ENCODE measurements at places on chromosomes 7 and 10.

GRCh38 chr10:3362394-3362793 lies 189.8 kb upstream of the PITRM1 start:
- no peak for DNase-seq

- no peak for DNase-seq
These were observed 8.1 kb downstream of the SKIDA1 start for GRCh38 chr10:21517134-21518031.

DNA sequence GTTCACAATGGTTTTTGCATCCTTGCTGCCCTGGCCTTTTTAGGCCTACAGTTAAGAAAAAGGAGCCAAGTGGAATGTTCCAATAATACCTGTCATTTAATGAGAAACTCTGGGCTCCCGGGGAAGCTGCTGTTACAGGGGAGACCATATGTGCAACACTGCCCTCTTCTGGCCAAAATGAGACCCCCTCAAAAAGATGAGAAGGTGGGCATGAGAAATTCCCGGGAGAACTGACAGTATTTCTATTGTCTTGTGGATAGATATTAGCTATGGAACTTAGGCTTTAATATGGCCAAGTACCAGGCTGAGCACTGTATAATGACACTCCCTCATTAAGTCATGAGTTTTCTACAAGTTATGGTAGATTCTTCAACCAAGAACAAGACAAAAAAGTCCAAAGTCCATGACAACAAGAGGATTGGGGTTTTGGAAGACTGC lies 99.4 kb downstream of the CCDC3 start:
- peak; percentile 54 for DNase-seq

GRCh38 chr7:103073989-103074518 lies 542 bp downstream of the FBXL13 start:
- no peak for DNase-seq

DNA sequence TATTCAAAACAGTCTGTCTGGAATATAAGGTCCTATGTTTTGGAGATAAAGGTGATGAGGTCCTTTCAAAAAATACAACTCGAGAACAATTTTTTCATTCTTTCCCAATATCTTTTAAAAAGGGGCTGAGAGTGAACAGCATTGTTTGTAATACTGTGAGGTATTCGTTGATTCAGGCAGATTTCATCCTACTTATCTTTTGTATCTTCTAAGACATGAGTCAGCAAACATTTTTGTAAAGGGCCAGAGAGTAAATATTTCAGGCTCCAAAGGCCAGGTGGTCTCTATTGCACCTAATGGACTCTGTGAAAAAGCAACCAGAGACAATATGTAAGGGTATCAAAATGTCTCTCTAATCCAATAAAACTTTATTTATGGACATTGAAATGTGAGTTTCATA lies 8.1 kb upstream of the ANK3 start:
- DNase-seq: no peak

DNA sequence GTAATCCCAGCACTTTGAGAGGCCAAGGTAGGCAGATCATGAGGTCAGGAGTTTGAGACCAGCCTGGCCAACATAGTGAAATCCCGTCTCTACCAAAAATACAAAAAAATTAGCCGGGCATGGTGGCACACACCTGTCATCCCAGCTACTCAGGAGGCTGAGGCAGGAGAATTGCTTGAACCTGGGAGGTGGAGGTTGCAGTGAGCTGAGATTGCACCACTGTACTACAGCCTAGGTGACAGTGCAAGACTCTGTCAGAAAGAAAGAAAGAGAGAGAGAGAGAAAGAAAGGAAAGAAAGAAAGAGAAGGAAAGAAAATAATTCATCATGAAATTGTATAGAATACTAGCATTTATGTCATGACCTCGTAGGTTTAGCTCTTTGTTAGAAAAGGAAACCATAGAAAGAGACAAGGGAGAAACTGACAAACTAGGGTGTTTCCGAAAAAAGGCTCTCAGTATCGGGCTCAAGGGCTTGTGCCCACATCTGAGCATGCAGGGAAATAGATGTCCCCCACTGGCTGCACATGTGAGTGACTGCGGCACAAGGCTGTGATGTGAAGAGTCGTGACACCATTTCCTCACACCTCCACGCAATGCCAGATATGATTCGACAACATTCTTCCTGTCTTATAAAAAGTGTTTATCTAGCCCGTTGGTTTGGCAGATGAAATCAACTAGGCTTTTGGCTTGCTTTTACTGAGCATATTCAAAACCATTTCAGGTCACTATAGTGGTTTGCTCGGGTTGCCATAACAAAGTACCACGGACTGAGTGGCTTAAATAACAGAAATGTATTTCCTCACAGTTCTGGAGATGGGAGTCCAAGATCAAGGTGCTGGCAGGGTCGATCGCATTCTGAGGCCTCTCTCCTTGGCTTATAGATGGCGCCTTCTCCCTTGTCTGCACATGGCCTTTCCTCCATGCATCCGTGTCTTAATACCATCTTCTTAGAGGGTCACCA lies 2.0 kb downstream of the SRGN start:
- DNase-seq: peak; percentile 56

- DNase-seq: no peak
These were observed 91.7 kb downstream of the COL13A1 start for GRCh38 chr10:69893271-69893900.

DNA sequence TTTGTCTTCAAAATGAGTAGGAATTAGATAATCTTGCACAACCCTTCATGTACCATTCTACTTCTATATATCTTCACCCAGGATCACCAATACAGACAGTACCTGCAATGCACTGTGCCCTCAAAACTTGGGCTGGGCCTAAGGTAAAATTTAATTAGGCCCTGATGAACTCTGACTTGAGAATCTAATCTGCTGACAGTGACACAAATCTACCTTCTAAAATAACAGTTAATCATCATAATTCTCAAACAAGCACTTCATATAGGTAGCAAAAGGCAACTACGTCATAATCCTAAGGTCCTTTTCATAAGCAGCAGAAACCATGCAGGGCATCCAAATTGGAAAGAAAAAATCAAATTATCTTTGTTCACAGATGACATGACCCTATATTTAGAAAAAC lies 4.1 kb downstream of the ZNF25 start:
- no peak for DNase-seq

- DNase-seq: no peak
These were observed 70.2 kb downstream of the LRGUK start for GRCh38 chr7:134197345-134197744.

GRCh38 chr7:36605261-36606051 lies 118.8 kb downstream of the AOAH start:
- no peak for DNase-seq

- DNase-seq: no peak
These were observed 1.5 kb downstream of the PCOLCE start for GRCh38 chr7:100603726-100604027.

- no peak for DNase-seq
These were observed 87.4 kb downstream of the COL26A1 start for GRCh38 chr7:101450064-101450463.

GRCh38 chr7:115984105-115984504 lies 46.5 kb downstream of the TFEC start:
- DNase-seq: no peak

Measured in activated CD4-positive, alpha-beta T cell treated with anti-CD3 and anti-CD28 coated beads for 24 hours (primary cell).